ENCODE measurements at places on chromosomes 1 and 21. TPM values are rescaled to one million over a fixed set of nuclear protein-coding genes. Genes with fewer than 3 reads are reported as not detected.

DNA sequence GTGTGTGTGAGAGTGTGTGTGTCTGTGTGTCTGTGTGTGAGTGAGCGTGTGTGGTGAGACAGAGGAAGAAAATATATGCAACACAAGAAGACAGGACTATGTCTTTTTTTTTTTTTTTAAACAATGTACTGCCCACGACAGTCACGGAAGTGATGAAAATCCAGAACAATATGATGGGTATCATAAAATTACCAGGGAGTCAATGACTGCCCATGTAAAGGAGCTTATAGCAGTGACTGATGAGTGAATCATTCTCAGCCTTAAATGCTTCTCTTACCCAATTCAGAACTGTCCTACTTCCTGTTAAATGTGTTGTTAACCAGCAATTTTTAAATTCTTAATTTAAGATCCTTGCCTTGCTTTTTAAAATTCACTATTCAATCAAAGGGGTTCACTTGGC lies 46.6 kb downstream of the RGS7 start:
- DNase-seq, result no peak

DNA sequence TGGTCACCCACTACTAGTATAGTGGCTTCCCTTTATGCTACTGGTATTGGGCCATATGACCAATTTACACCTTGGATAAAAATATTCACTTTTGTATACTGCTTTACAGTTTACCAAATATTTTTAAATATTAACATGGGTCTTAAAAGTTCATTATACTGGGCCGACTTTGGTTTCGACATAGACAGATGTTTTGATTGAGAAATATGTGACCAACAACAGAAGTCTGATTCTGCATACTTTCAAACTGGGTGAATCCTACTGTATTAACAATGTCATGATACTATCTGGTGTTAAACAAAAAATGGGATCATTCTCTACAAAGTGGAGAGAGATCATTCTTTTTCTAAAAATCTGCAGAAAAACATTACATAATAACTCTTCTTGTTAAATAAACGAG lies 134.8 kb downstream of the AKT3 start:
- no peak for DNase-seq

GRCh38 chr1:42815941-42816584 lies 859 bp upstream of the ERMAP start:
- DNase-seq, result no peak

GRCh38 chr1:212254853-212255363 lies 30.3 kb upstream of the PPP2R5A start:
- no peak for DNase-seq

GRCh38 chr1:220487297-220487820 lies 40.6 kb upstream of the MARK1 start:
- DNase-seq, result no peak

Gene HCN3
- 5.4 TPM for total RNA-seq

DNA sequence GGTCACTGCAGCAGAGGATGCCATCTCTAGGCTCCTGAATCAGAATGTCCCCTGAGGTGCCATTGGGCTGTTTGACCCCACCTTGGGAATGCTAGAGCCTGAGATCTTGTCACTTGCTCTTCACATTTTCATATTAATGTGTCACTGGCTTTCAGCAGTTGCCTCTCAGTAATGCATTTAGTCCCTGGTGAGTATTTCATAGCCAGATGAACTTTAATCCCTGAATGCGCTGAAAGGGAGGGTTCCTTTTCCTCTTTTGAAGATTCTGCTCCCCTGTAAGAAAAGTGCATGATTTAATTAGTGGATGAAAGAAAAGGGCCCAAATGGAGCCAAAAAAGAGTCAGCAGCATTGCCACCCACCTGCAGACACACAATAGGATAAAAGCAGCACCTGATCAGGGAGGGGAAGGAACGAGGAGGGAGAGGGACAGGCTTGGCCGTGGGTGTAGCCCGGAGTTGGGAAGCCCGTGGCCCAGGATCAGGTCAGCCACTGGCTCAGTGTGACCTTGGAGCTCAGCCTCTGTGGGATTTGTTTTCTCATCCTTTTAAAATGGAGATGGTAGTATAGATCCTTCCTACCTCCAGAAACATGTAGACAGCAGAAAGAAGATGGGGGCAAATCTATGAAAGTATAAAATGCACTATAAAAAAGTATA lies 31.1 kb downstream of the ROR1 start:
- DNase-seq, result no peak

GRCh38 chr1:225544924-225545323 lies 108.0 kb downstream of the ENAH start:
- no peak for DNase-seq

GRCh38 chr1:10941891-10942541 lies 70.4 kb upstream of the TARDBP start:
- peak; percentile 64 for DNase-seq

GRCh38 chr1:54405898-54406293 lies 298 bp downstream of the SSBP3 start:
- no peak for DNase-seq

DNA sequence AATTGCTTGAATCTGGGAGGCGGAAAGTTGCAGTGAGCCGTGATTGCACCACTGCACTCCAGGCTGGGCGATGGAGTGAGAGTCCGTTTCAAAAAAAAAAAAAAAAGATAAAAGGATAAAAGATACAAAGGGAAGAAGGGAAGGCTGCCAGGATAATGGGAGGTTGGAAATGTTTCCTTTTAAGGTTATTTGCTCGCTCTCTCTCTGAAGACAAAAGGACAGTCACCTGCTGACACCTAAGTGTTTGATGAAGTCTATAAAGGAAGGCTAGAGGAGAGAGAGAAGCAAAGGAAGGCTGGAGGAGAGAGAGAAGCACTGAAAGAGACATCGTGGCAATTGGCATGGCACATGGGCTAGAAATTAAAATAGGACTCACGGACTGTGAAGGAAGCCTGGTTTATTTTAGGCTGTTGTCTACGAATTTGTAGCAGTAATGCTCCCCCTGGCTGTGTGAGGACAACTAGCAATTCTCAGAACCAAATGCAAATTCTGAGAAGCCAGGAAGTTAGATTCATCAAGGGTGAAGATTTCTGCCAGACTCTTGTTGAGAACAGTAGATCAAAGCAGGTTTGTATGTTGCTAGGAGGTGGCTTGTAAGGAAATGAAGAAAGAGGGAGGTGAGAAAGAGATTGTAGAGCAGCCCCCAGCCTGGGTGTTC lies 154.2 kb downstream of the ZP4 start:
- DNase-seq, result no peak

Gene SELENBP1
- total RNA-seq, result not detected

Gene LIN28A
- not detected for total RNA-seq

- no peak for DNase-seq
Measured at GRCh38 chr1:155007251-155007828, 4.7 kb downstream of the ZBTB7B start.

DNA sequence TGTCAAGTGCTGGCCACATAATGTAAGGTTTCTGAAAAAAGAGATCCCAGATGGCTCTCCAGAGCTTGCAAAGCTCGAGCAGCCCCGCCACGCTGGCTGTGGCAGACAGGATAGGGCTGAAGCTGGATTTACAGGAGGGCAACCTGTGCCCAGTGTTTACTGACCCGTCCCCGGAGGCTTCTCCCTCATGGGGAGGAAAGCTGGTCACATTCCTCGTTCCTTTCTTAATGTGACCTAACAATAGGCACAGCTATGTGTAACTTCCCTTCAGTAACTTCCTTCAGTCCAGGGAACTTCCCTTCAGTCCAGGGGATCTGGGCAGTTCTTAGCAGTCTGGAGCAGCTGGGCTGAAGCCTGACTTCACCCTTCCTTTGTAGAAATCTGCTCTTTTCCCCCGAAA lies 7.7 kb downstream of the SLFNL1 start:
- DNase-seq, result no peak

Gene FNDC10
- 3.1 TPM for total RNA-seq

DNA sequence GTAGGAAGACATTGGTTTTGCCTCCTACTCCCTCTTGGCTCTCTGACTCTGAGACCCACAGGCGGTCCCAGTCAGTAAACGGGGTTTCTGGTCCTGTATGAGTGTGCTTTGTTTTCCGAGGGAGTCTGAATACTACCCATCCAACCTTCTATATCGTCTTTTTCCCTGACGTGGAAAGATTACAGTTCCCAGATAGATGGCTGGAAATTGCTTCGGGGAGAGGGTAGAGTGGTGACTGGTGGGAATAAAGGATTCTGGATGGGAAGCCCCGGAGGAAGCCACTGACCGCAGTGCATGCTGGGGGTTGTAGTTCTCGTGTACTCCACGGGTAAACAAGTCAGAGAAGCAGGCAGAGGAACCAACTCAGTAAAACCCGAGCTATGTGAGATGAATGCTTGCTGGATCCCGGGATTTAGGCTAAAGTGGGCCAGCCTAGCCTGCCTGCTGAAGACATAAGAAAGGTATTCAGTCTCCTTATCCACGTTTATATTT lies 66.2 kb upstream of the IRF2BP2 start:
- peak; percentile 77 for DNase-seq

DNA sequence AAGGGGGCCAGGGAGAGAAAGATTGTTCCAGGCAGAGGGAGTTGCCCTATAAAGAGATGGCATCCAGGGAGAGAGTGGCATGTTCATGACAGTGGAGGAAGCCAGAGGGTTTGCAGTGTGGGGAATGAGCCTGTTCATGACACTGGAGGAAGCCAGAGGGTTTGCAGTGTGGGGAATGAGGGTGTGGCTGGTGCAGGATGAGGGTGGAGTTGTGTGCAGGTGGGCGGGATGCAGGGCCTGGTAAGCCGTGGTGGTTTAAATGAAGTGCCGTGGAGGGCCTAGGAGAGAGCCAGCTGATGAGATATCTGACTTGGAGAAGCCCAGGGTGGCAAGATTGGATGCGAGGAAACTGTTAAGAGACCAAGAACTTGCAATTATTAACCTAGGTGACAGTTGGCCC lies 131.8 kb downstream of the CAMTA1 start:
- no peak for DNase-seq

Gene TRAF3IP3
- total RNA-seq, result 406 TPM

DNA sequence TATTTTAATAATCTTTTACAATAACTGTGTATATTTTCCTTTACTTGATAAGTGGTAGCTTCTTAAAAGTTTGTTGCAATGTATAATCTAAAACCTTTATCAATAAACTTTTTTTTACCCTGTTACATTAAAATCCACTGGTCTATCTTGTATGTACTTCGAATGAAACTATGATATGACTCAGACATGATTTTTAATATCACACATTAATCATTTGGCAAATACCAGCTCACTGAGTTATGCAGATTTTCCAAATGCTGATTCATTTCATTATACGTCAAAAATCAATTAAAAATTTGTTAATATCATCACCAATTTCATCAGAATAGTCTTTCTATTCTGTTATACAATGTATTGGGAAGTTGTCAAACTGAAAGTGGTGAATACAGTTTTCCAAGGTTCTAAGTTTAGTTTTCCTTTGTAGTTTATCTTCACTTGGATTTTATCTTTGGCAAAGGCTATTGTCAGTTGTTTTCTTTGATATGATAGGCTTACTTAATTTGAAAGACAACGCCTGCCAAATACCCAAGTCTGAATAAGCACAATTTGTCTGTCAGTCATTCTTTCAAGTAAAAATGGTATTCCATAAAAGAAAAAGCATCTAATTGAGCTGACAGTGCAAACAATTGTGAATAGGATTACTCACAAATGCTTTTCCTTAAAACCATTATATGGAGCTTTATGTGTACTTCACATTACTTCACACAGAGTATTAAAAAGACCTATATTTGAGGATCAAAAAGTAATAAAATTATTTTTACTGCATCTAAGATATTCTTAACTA lies 127.0 kb downstream of the NME7 start:
- DNase-seq, result no peak

Gene TP73
- 2.1 TPM for total RNA-seq

Gene ANXA9
- total RNA-seq, result not detected

Gene CYP4A22
- not detected for total RNA-seq

DNA sequence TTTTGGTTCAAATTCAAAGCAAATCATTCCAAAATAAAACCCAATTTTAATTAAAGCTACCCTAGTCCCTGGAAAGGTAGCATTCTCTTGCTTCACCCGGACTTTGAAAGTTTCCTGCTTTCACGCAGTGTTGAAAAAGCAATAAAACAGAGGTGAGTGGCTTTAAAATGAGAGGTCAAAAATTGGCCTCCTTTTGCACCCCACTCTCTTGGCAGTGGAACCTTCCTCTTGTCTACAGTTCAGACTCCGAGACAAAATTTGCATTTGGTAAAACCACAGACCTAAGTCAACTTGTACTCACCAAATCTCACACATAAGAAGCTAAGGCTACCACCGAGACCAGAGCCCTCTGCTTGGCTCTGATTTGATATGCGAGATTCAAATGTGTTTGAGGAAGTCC lies 252.7 kb downstream of the TTLL7 start:
- no peak for DNase-seq

DNA sequence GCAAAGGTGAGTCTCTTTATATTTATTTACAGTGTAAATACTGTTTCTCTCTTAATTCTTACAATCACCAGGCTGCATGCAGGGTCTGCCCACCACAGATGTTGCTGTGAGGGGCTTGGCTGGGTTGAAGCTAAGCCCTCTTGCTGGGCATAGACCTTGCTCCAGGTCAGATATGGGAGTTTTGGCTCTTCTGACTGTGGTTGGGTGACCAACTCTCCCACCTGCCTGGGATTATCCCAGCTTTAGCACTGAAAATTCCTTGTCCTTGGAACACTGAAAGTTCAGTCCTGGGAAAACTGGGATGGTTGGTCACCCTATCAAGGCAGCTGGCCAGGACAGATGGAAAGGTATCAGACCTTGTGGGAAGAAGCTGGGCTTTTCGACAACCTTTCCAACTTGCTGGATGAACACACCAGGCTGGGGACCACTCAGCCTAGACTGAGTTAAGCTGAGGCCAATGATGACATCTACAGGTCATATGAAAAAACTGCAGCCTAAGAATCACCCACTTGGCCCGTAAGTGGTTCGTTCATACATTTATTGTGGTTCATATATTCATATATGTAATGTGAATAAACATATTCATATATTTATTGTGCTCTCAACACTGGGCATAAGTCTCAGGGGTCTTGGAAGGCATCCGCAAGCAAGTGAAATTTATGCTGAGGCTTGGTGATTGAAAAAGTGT lies 26.6 kb upstream of the HPDL start:
- DNase-seq, result peak; percentile 55

Gene GPR3
- 0.49 TPM for total RNA-seq

Gene PHGDH
- total RNA-seq, result 165 TPM

- DNase-seq, result no peak
Measured at GRCh38 chr1:208866386-208866955, 622.3 kb upstream of the PLXNA2 start.

Gene GJB5
- total RNA-seq, result not detected

- no peak for DNase-seq
Measured at GRCh38 chr21:27555996-27556395, 589.1 kb upstream of the ADAMTS5 start.

DNA sequence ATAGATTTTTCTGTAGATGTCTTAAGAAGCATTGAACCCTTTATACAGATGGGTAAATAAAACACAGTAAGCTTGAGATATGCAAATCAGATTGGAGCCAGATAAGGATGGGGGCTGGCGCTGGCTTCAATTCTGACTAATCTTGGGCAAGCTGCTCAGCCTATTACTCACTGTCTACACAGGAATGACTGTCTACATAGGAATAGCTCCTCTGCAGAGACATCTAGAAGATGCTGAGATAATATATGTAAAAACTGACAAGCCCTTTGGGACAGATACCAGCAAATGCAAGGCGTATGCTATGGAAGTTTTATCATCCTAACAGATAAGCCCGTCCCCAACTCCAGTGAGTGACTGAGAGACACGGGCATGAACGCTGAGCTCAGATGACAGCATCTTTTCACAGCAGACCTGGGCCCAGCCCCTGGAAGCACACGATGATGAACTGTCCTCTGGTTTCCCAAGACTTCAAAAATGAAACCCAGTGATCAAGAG lies 1.7 kb downstream of the CLDN14 start:
- no peak for DNase-seq
